Anterior cingulate cortex (tissue), 58 donors: ENCODE measurements at places on chromosomes 1 and 21.

GRCh38 chr1:18178111-18178510, 70.5 kb downstream of the IGSF21 start:
- no peak for DNase-seq

GRCh38 chr1:8572106-8572505, 245.3 kb downstream of the RERE start:
- no peak for DNase-seq

DNA sequence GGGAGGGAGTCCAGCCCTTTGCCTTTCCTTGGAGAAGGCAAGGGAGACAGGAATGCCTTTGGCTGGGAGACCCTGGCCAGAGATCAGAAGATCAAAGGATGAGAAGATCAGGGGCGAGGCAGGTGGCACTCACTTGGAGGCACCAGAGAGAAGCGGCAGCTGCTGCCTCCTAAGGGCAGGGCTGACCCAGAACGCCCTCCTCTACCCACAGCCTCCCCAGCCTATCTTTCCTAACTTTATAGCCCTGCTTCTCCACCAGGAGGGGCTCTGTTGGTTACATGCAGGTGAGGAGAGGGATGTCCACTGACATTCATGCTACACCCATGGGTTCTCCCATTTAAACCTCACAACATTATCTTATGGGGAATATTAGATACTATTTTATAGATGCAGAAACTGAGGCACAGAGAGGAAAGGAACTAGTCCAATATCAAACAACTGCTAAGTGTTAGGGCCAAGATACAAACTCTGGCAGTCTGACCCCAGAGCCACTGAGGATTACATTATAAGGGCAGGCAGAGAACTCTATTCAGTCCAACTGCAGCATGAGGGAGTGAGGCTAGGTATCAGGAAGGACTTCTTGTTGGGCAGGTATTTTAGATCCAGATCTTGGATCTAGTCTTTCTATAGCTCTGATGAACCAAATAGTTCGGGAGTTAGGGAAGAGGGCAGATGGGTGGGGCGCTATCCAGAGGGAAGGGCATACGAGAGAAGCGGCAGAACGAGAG, 19.9 kb downstream of the LGR6 start:
- no peak for DNase-seq

DNA sequence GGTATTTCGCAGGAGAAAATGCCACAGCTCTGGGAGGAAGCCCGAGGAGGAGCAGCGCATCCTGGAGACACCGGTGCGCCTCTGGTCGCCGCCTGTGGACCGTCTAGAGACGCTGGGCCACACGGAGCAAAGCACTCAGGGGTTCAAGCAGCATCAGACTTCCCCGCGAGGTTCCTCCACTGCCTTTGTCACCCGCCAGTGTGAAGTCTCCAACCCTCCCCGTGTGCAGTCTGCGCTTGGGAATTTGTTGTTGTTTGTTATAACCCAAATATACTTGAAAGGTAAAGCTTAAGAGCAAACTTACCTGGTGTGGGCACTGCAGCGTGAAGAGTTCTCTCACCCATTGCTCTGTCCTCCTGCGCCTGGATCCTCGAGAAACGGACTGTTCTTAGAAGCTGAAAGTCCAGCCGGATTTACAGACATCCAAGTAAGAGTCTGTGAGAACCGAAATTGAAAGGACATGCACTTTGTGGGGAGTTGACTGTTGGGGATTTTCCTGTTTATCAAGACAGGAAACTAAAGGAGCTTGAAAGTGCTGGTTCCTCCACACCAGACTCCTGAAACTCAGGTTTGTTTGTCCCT, at the start of gene GBP4:
TSS of gene GBP4 (minus strand) at position 452 of the 582 bp plus-strand sequence. CDS start at position 344, 108 bp downstream.
- no peak for DNase-seq

GRCh38 chr1:117398957-117399356, 31.7 kb downstream of the MAN1A2 start:
- DNase-seq = no peak

DNA sequence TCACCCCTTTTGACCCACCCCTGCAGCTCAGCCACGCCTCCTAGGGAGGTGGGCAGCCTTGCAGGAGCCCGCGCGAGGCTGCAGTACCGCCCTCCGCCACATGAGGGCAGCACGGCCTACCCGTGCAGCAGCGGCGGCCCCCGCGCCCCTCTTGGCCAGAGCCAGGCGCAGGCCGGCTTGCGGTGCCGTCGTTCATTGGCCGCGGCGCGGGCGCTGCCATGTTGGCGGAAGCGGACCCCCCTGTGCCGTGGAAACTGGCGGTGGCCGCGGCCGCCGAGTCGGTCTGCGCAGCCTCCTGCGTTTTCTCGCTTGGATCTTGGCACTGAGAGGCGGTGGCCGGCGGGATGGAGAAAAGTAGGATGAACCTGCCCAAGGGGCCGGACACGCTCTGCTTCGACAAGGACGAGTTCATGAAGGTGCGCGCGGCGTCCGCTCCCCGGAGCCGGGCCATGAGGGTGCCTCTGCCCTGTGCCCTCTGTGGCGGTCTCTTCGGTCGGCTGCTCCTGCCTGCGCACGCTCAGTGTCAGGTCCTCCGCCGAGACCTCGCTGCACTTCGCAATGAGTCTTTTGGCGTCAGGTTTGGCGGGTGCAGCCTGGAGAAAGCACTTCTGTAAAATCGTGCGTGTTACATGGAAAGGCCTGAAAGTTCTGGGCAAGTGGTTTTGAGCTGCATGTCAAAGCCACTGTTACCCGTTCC, at the start of gene COG2:
TSS of gene COG2 (plus strand) at position 219 of the 697 bp plus-strand sequence. CDS start at position 345, 126 bp downstream.
- DNase-seq = peak; percentile 86

- DNase-seq = peak; percentile 51
These were observed 17.5 kb upstream of the COL6A2 start for GRCh38 chr21:46080171-46081021.

GRCh38 chr21:29389136-29389535, 90.4 kb downstream of the BACH1 start:
- no peak for DNase-seq

DNA sequence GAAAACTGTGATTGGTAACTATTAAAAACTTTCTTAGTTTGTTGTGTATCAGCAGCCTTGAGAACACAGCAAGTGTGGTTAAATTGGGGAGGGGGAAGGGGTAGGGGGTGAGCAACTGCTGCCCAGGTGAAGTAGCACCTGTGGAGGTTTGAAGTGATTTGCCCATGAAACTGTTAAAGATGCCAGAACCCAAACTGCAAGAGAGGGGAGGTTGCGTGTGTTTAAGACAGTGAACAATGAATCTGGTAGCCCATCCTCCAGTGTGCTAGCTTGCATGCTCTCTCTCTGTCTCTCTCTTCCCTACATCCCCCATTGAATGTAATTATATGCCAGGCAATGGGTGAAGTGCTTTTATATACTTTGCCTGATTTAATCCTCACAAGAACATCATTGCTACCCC, 154.7 kb downstream of the RUNX1 start:
- DNase-seq = no peak

- DNase-seq = no peak
These were observed 11.8 kb downstream of the TPM3 start for GRCh38 chr1:154179946-154180687.

- DNase-seq = peak; percentile 78
These were observed at the start of gene B4GALT3 for GRCh38 chr1:161177112-161177935. Gene B4GALT3, minus strand, starts transcription at chr1:161177507. Its CDS starts 1,447 bp downstream, at chr1:161176060.

DNA sequence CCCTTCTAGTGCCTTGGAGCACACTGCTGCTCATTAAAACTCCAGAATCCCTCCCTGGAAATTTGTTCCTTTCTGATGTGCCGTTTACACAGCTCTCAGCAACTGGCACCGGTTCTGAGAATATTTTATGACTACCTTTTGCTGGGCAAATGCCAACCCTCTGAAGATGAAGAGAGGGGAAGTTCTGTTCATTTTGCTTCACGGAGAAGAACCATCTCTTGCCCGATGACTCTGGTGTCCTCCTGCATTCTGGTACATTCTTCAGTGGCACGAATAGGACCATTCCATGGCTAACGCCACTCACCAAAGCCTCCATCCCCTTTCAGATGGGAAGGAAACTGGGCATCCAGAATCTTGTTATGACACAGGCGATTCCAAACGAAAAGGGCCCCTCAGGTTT, 96.2 kb upstream of the SIM2 start:
- DNase-seq = no peak

GRCh38 chr1:7613851-7614205, 157.3 kb upstream of the VAMP3 start:
- no peak for DNase-seq

DNA sequence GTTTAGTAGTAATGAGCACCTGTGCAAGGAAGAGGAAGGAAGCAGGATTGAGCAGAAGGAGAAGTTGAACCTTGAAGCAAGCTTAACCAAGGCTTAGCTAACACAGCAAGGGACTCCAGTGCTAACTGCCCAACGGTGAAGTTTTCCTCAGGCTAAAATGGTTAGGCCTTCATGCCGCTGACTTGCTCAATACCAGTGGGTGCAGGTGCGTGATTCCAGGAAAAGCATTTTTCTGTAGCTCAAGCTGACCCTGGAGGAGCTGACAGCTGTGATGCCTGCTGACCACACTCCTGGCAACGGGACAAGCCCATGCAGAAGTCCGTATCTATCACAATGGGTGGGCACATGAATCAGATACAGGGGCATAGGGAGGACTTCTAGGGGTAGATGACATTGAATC, 76.5 kb upstream of the FGGY start:
- no peak for DNase-seq

DNA sequence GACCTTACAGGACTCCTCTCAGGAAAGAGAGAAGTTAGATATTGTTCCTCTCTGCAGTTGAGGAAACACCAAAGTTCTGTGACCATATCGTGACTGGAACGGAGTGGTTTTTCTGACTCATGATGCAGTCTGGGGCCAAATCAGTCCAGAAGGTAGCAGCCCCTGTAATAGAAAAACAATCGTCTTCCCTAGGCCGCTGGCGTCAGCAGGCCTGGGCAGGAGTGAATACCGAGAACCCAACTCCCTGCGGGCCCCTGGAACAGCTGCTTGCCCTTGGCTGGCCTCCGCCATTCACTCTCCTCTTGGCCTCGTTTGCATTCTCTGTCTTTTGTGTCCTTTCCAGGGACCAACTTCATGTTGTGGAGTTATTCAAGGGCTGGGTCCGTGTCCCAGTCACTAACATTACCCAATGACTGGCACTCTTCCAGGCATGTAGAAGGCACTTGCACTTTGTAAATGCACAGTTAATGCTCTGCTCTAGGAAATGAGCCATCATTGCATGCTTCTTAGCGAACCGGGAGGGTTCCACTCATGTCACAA, 10.9 kb upstream of the CD101 start:
- DNase-seq = peak; percentile 22

DNA sequence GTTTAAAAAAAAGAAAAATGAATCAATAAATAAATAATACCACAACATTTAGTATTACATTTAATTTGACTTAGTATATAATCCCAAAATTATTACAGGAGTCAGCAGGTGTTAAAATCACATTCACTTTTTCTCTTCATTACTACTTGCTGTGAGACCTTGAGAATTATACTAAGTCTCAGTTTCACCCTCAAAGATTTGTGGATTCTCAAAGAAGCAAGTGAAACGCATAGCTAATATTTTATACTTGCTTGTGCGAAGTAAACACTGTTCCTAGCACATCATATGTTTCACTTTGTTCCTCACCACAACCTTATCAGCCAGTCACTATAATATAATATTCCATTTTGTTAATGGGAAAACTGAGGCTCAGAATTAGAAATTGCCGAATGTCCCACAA, 4.0 kb downstream of the CLCA1 start:
- DNase-seq = no peak

DNA sequence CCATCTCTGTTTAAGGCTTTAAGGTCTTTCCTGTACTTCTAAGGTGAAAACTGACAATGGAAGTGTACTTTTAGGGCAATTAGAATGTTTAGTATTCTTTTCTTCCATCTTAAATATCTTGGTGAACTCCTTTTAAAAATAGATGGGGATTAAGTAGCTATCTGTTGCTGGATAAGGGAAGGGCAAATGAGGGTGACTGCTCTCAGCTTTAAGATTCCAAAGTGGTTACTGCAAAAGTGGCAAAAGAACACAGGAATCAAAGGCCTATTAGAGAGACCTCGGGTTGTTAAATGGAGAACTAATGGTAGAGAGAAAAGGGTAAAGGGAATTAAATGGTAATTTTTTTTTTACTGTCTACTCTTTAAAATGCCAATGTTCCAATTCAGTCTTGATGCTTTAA, 774.1 kb upstream of the B3GALT2 start:
- DNase-seq = no peak

- no peak for DNase-seq
These were observed 41.2 kb downstream of the ARHGEF11 start for GRCh38 chr1:157004327-157004726.

DNA sequence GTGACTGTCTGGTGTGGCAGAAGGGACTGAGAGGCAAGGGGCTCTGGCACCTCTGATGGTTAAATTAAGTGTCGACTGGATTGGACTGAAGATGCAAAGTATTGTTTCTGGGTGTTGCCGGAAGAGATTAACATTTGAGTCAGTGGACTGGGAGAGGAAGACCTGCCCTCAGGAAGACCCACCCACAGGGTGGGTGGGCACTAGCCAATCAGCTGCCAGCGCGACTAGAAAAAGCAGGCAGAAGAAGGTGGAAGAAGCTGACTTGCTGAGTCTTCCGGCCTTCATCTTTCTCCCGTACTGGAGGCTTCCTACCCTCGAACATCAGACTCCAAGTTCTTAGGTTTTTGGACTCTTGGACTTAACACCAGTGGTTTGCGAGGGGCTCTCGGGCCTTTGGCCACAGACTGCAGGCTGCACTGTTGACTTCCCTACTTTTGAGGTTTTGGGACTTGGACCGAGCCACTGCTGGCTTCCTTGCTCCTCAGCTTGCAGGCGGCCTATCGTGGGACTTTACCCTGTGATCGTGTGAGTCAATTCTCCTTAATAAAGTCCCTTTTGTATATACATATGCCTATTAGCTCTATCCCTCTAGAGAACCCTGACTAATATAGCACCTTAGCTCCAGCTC, 79.6 kb downstream of the KAZN start:
- no peak for DNase-seq

- DNase-seq = no peak
These were observed 40.1 kb downstream of the ZNF281 start for GRCh38 chr1:200369706-200370105.

DNA sequence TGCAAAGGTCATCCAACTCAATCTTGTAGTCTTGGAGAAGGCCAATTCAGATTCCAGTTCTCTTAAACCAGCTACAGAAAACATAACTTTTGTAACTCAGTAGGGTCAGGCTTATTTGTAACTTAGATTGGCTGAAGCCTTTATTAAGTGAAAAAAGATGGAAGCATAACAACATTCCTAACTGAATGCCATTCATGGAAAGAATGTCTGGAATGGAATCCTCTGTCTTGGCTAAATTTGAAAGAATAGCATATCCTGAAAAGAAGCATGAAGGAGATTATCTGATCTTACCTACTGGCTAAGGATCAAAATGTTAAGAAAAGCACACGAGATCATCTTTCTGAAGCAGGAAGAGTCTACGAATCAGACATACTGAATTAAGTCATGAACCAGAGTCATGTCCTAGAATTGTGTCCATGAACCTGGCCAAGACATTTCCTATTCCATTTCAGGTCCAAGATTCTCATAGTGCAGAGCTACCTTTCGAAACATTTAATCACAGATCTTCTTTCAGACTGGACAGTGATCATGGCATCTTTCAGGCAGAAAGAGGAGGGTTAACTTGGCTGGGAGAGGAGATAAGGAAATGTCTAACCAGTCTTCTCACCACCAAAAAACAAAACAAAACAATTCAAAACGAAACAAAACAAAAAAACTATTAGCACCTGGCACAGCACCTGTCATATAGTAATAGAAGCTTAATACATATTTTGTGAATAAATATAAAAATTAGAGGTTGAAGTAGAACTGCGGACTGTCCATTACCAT, 75.6 kb downstream of the XCL2 start:
- DNase-seq = no peak
